ENCODE measurements at places on chromosomes 7 and 10.
A peak's percentile ranks its signal among the peaks of the same experiment; 100 is the strongest.

DNA sequence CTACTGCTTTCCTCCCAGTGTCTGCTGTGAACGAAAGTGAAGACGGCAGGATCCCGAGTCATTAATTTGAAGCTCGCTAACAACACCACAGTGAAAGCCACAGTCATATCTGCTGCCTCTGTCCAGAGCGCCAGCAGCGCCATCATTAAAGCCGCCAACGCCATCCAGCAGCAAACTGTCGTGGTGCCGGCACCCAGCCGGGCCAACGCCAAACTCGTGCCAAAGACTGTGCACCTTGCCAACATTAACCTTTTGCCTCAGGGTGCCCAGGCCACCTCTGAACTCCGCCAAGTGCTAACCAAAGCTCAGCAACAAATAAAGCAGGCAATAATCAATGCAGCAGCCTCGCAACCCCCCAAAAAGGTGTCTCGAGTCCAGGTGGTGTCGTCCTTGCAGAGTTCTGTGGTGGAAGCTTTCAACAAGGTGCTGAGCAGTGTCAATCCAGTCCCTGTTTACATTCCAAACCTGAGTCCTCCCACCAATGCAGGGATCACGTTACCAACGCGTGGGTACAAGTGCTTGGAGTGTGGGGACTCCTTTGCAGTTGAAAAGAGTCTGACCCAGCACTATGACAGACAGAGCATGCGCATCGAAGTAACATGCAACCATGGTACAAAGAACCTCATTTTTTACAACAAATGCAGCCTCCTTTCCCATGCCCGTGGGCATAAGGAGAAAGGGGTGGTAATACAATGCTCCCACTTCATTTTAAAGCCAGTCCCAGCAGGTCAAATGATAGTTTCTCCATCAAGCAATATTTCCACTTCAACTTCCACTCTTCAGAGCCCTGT lies 94.8 kb upstream of the KCNMA1 start:
- no peak for DNase-seq

- no peak for DNase-seq
Measured at GRCh38 chr7:18450019-18450418, 45.5 kb upstream of the HDAC9 start.

DNA sequence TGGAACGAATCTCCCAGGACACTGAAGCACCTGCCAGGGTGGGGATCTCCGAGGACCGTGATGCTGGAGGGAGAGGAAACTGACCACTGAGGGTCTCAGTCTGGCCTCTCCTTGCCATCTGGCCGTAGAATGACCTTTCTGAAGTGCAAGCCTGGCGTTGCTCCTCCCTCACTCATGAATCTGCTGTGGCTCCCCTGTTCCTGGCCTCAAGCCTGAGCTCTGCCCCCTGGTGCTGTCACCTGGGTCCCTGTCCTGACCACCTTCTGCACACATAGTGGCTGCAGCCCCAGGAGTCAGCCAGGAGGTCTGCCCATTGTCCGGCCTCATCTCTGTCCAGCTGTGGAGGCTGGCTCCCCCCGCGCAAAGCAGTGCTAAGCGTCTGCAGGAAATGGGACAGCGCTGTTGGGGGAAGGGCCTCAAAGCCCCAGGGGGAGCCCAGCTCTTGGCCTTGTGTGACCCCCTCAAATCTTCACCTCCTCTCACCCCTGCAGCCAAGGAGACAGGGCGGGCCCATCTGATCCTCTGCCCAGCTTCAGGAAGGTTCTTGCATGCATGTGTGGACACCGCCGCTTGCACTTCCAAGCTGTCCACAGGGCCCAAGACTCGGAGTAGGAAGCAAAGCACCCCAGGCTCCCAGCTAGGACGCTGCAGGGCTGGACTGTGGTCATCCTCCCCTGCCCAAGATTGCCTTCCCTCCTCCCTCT lies 65.7 kb downstream of the MYL10 start:
- no peak for DNase-seq

DNA sequence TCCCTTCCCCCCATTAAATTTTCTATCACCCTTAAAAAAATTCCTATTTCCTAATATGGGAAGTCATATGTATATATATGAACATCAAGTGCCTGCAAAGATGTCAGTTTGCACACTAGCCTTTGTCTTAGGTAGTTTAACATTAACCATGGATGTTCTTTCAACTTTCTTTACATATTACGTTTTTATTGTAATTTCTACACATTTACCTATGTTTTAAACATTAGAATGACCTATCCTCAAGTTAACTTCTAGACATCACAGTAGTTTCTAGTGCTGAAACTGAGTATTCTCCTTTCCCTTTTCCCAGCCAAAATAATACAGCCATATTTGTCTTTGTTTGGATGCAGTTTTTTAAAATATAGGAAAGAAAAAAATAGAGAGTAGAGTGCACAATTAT lies 5.8 kb downstream of the DLX6 start:
- DNase-seq, result no peak

DNA sequence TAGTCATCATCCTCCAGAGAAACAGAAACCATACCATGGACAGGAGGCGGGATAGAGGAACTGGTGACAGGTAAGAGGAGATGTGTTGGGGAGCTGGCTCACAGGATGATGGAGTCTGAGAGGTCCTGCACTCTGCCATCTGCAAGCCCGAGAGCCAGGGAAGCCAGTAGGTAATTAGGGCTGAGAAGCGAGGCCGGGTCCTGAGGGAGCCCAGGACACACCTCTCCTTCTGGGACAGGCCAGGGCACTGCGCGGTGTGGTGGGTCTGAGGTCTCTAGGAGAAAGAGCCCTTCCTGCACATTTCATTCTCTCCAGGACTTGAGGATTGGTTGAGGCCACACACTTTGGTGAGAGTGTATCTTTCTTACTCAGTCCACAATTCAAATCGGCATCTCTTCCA lies 415.5 kb downstream of the GLRX3 start:
- no peak for DNase-seq

DNA sequence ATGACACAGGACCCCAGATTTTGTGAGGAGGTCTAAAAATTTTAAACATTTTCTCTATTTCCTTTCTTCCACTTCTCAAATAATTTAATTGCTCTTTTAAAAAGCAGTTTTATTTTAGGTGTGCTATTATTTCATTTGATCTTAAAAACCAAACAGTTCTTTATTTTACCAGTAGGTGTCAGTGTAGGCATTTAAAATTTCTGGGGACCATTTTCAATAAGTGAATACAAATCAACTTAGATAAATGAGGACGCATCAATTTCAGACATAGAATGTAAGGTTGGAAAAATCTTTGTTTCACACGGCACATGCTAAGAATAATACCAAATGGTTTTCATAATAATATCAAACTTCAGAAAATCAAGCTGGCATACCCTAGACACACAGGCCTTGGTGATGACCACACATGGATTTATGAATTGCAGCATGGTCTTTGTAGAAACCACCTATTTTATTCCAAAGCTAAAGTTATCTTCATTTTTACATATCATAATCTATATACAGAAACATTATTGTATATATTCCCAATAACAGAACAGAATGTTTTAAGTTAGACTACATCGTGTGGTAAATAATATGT lies 127.6 kb upstream of the SLC26A5 start:
- peak; percentile 22 for DNase-seq

GRCh38 chr7:139041378-139042085 lies 5.7 kb upstream of the ZC3HAV1L start:
- DNase-seq, result no peak

DNA sequence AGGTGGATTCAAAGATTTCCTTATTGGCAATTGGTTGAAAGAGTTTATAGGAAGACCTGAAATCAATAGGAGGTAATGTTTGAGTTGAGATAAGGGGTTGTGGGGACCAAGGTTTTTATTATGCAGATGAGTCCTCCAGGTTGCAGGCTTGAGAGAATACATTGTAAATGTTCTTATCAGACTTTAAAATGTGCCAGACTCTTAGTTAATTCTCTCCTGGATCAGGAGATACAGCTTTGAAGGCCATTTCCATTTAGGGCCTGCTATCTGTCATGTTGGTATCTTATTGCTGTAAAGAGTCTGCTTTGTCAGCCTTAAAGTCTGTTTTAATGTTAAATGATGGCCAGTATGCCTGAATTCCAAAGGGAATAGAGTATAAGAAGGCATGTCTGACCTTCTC lies 61.8 kb upstream of the CALCR start:
- DNase-seq, result no peak

DNA sequence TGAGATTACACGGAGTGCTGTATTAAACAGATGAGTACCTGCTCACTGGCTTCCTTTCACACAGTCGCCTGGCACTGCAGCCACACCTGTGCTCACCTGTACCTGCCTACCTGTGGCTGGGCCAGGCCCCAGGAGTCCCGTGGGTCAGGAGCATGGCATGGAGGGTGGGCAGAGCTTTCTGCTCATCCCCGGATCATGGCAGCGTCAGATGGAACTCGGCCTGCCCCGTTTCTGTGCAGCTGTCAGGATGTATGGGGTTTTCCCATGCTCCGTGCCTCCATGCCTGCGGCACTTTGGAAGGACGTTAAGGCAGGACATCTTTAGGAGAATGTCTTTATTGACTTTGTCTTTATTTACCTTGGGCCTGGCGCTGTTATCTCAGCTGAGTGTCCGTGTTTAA lies 112.2 kb downstream of the MGMT start:
- DNase-seq, result no peak

- peak; percentile 47 for DNase-seq
Measured at GRCh38 chr7:154953006-154953684, 49.8 kb downstream of the PAXIP1 start.

- DNase-seq, result no peak
Measured at GRCh38 chr7:149253665-149254064, 8.3 kb upstream of the ZNF783 start.

DNA sequence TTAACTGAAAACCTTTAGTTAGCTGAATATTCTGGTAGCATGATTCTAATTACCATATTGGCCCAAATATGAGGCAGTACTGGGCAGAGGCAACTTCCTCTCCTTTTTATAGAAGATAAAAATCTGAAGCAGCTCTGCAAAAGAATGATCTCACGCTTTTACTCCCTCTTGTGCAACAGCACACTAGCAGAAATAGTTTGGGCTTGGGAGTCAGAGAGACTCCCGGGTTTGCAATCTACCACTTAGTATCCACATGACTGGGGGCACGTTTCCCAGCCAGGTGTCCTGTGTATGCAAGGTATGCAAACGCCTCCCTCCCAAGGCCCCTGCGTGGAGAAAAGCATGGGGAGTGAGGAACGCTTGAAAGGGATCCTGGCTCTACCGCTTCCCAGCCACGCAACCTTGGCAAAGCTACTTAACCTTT lies 47.2 kb upstream of the RHEB start:
- peak; percentile 46 for DNase-seq

DNA sequence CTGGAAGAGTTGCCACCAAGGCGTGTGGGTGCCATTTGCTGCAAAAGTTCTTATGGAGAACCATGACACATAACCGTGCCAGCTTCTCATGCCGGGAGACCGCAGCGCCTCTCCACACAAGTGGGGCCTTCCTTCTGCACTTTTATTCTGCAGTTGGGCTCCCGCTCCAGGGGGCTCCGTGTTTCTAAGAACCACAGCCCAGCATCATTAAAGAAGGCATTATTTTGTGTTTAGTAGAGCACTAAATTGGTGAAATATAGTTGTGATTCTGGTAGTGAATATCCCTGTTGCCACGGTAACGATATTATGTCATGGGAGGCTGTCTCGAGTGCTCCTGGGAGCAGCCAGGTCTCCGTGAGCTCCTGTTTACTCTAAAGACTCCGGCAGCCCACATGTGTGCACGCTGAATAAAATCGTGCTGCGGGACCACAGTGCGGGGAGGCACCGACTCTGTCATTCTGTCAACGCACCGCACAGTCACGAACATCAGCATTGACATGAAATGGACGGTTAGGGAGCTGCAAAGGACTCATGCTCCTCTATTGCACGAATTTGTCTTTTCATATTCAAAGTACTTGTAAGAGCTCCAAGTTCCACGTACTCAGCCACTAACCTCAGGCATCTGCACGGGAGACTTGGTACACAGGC lies 68.8 kb upstream of the PITRM1 start:
- DNase-seq, result no peak

DNA sequence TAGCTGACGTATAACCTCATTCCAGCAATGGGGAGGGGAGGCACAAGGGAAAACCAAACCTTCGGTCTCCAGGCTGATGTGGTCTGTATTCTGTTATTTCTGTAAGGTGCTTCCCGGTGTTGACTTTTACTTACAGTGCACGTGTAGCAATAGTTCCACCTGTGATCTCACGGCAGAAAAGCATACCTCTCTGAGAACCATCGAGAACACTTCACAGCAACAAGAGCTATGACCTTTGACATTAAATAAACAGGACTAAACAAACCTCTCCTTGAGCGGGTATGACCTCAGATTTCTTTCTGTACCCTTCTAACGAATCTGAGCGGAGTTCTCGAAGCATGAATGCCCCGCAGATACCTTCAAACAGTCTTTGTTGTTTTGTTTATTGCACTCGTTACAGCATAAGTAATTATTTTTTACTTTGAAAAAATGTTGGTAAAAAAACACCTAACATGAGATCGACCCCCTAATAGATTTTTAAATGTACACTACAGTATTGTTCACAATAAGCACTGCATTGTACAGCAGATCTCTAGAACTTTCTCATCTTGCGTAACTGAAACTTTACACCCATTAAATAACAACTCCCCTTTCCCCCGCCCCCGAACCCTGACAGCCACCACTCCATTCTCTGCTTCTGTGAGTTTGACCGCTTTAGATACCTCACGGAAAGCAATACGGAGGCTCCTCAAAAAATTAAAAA lies 282.3 kb downstream of the GATA3 start:
- DNase-seq, result no peak

- DNase-seq, result no peak
Measured at GRCh38 chr10:13347043-13347499, 1.0 kb downstream of the SEPHS1 start.

GRCh38 chr10:43336641-43337318 lies 34.7 kb upstream of the FXYD4 start:
- DNase-seq, result no peak

GRCh38 chr7:35728412-35729060 lies 33.6 kb upstream of the HERPUD2 start:
- no peak for DNase-seq

DNA sequence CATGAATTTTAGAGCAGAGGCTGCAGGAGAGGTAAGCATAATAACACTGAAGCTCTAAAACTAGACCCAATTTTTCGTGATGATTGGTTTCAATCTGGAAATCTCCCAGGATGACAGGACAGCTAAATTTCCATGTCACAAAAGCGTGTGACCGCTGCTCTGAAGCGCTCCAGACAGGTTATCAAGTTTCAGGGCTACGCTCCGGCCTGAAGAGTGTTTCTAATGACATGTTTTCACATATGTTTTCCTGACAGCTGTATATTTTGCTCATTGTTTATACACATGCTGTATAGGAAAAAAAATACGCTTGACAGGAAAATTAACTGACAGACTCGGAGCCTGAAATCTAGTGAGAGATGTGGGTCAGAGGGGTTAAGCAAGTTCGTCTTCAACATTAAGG lies 219.8 kb upstream of the BMPER start:
- no peak for DNase-seq

GRCh38 chr10:3494131-3494837 lies 290.7 kb downstream of the KLF6 start:
- DNase-seq, result peak; percentile 3
